GOT3 (cell line): ENCODE measurements at places on chromosomes 12 and 14.

- no peak for DNase-seq
Measured at GRCh38 chr12:80937391-80938238, at the start of gene LIN7A. Gene LIN7A (minus strand): TSS chr12:80937934. CDS start chr12:80937722, 212 bp downstream.

DNA sequence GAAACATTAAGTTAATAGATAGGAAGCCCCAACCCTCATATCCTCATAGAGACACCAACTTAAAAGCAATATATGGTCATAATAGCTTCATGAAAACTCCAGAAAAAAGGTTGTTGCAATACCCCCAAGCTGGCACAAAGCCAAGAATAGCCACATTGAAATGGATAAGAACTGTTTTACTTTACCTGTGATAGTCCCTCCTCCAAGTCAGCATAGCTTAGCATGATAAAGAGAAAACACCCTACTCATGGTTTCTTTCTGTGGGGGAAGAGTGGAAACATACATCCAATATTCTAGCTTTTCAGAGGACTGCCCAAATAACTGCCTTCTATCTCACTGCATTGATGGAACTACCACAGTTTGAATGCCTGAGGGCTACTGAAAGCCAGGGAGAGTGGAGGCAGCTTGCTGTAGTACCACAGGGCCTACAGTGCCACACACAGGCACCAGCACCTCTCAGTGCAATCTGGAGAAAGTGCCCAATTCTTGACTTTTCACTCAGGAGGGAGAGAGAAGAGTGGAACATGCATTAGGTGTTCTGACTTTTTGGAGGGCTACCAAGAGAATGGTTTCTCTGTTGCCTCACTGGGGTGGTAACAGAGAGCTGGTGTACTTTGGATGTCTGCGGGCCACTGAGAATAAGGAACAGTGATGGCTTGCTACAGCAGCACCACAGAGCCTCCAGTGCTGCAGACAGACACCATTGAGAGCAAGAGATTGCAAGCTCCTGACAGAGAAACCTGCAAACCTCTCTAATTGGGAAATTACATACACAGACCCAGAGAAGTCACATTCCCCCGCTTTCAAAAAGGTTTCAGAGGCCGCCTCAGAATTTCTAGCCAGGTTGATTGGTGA, 157.1 kb upstream of the GARIN2 start:
- no peak for DNase-seq

DNA sequence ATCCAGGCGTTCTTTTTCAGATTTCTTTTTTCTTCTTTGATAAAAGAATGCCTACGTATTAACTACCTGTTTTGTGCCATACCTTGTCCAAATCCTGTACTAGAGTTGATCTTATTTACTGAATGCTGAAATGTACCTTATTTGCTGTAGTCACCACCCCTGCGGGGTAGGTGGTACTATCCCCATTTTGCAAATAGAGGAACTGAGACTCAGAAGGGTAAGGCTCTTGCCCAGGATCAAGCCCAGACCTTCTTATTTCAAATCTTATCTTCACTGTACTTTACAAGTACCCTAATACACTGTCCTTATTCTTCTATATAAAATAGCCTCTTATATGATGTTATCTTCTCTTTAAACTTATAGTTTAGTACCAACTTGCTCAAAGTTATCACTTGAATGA, 206.5 kb downstream of the SLC41A2 start:
- DNase-seq = no peak

DNA sequence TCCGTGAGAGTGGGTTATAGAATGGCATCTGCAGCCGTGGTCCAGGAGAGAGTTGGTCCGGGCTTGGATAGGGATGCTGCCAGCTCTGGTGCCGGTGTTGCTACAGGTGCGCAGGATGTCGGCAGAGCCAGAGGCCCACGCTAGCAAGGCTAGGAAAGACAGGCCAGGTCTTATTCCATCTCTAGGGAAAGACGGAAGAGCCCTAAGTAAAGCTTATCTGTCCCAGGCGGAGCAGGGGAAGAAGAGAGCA, 485 bp upstream of the PSME1 start:
- DNase-seq = no peak

DNA sequence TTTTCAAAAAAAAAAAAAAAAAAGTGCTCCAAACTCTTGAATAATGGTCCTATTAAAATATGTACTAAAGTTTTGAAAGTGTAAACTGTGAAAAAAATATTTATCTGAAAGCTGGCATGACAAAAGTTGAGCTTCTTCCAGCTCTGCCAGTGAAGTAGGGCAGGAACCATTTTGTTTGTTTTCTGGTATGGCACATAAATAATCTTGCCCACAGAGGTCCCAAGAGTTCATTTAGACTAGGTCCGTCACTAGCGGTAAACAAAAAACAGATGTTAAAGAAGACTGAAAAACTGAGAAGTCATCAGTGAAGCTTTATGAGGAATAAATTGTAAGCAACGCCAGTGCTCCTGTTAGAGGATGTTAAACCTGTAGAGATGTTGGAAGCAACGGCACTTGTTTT, 7.0 kb downstream of the ERP27 start:
- no peak for DNase-seq

DNA sequence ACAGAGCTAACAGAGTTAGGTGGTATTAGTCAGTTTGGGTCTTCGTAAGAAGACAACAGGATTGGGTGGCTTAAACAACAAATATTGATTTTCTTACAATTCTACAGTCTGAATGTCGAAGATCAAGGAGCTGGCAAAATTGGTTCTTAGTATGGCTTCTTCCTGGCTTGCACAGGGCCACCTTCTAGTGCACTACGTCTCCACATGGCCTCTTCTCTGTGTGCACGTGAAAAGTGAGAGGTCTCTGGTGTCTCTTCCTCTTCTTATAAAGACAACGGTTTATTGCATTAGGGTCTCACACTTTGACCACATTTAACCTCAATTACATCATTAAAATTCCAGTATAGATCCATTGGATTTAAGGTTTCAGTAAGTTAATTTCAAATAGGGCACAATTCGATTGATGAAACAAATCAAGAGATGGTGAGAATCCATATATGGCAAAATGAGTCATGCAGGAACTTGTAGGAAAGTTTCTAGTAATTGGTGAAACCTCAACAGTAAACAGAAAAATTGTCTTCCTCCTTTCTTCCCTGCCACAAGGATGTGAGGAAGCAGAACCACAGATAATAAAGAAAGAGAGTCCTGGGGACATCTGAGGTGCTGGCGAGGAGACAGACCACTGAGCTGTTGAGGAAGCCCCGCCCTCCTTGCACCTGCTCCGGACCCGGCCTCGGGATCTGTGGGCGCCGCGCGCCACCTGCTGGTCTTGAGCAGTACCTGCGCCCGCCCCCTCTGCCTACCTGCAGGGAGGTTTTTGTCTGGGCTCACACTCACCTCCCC, 846.7 kb downstream of the TMEM121 start:
- no peak for DNase-seq

GRCh38 chr14:78725086-78725485, 554.9 kb downstream of the NRXN3 start:
- no peak for DNase-seq

- no peak for DNase-seq
Measured at GRCh38 chr14:49512147-49512551, 74.0 kb downstream of the RPS29 start.

- no peak for DNase-seq
Measured at GRCh38 chr14:90568405-90568804, 171.6 kb downstream of the CALM1 start.

DNA sequence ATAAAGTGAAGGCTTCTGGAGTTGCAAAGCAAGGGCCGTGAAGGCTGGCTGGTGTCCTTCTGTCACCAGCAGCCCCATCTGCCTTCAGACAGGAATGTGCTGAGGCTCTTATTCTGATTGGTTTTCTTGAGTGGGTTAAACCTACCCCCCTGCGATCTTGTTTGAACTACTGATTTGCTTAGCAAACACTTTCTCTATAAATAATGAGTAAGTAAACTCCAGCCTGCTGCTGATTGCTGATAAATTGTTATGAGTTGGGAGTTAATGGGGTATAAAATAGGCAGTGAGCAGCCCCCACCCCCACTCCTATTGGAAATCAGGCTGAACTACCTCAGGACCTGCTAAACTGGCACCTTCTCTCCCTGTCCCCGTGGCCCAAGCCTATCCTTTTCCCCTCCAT, 146.1 kb upstream of the NOS1 start:
- DNase-seq = no peak

- no peak for DNase-seq
Measured at GRCh38 chr12:4117386-4118016, 156.1 kb upstream of the CCND2 start.

GRCh38 chr12:152440-152839, 61.5 kb downstream of the SLC6A12 start:
- DNase-seq = no peak

- no peak for DNase-seq
Measured at GRCh38 chr12:29533815-29534489, 36.5 kb upstream of the OVCH1 start.

GRCh38 chr12:85484387-85484786, 204.4 kb downstream of the ALX1 start:
- no peak for DNase-seq

- DNase-seq = no peak
Measured at GRCh38 chr12:110971189-110971920, 51.0 kb upstream of the MYL2 start.

DNA sequence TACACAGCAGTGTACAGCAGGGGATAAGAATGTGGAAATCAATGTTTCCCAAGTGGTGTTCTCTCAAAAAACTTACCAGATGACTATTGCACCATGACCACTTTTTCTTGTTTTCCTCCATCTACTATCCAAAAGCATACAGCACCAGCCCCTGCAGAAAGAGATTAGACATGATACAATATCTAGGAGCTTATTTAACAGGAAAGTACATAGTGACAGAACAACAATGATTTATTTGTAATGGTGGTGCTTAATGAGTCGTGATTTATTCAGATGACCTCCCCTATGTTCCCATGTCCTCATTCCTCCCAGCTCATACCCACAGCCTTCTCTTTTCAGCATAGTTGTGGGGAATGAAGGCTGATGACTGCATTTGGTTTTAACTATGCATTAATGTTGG, 413.6 kb downstream of the BTG1 start:
- DNase-seq = no peak

- DNase-seq = no peak
Measured at GRCh38 chr12:111197376-111197944, 171.4 kb downstream of the PHETA1 start.

GRCh38 chr14:21192875-21193535, 37.1 kb upstream of the OR5AU1 start:
- no peak for DNase-seq

GRCh38 chr14:64910847-64911495, 3.3 kb upstream of the CHURC1 start:
- DNase-seq = no peak

- no peak for DNase-seq
Measured at GRCh38 chr14:58026967-58027366, 125.0 kb downstream of the ARMH4 start.

DNA sequence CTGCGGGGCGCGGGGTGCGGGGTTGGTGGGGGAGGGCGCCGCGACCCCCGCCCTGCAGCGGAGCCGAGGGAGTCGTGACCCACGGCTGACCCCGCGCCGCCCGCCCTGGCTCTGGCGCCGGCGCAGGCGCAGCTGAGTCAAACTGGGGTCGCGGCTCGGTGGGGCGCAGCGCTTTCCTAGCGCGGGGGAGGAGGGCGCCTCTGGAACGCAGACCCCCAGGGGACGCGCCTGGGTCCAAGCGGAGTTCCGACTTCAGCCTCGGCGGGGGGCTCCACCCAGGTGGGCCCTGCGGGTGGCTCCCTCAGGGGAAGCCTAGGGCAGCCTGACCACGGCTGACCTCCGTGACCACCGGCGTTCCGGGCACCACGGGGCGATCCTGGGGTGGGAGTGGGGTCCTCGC, 467 bp upstream of the ANHX start:
- no peak for DNase-seq

GRCh38 chr12:30463636-30464035, 232.0 kb downstream of the IPO8 start:
- no peak for DNase-seq

DNA sequence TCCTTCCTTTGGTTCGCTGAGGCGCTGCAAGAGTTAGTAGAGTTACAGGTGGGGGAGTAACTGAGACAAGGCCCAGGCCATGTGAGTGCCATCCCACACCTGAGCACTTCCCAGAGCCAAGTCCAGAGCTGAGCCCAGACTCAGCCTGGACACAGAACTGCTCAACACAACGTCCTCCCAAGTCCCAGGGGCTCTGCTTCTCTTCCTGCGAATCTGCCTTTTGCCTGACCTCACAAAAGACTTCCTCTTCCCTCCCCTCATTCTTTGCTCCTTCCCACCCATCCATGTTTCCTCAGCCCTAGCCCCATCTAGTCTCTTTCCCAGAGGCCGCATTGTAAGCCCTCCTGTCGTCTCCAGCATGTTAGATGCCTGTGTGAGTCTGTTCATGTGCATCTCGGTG, 16.6 kb upstream of the MCRS1 start:
- DNase-seq = no peak

- DNase-seq = no peak
Measured at GRCh38 chr12:58521796-58522195, 398.5 kb downstream of the LRIG3 start.

- DNase-seq = no peak
Measured at GRCh38 chr12:42639556-42639955, 50.0 kb upstream of the PRICKLE1 start.

GRCh38 chr12:106094304-106094703, 44.5 kb downstream of the NUAK1 start:
- no peak for DNase-seq

DNA sequence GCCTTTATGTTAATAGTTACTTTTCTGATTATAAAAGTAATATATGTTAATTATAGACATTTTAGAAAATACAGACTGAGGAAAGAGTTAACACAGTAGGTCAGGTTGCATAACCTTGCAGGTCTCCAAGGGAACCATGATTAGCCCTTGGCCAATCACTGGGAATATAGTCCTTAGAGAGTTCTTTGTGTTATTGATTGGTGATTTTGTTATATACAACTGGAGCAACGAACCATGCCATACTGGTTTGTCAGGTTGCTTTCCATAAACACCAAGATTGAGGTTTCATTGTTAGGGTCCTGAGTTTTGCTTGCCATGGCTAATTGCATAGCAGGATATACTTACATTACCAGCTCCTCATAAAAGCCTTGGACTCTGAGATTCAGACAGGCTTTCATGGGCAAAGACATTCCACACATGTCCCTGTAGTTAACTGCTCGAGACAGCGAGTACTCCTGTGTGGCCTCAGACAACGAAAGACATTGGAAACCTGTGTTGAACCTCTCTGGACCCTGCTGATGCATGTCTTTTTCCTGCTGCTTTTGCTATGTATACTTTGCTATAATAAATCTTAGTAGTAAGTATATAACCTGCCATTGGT, 33.7 kb downstream of the MAPK1IP1L start:
- no peak for DNase-seq

DNA sequence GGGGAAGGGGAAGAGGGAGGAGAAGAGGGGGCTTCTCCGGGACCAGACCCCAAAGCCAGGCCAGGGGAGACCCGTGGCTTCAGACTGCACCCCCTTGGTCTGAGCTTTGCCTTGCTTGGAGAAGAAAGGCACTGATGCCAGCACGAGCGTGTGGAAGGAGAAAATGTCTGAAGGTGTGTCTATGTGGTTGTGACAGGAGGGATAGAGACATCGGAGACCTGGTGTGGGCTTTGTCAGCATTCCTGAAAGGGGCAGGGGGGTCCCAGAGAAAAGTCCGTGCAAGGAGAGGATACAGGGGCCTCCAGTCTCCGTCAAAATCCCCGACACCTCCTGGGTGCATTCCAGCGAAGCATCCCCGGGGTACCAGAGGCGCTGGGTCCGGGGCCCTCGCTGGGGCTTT, 139.0 kb upstream of the LHX5 start:
- DNase-seq = no peak

- no peak for DNase-seq
Measured at GRCh38 chr14:105473677-105474482, 741 bp upstream of the CRIP2 start.

GRCh38 chr14:98169170-98169587, 1102.8 kb downstream of the BCL11B start:
- DNase-seq = no peak

GRCh38 chr12:25694072-25694471, 141.0 kb upstream of the LMNTD1 start:
- DNase-seq = no peak
